Dermis microvascular lymphatic vessel endothelial cell (primary cell): ENCODE measurements at places on chromosomes 1 and 21. TPM values are rescaled to one million over a fixed set of nuclear protein-coding genes. Genes with fewer than 3 reads are reported as not detected.

The A3GALT2 gene
- not detected in 2 replicates for total RNA-seq

The NOS1AP gene
- total RNA-seq: 0.13 TPM in 2 replicates

The NUF2 gene
- 4.2 and 11.8 TPM in 2 replicates for total RNA-seq

The LENEP gene
- 0.13 and 0.38 TPM in 2 replicates for total RNA-seq

The SPRR2F gene
- not detected in 2 replicates for total RNA-seq

The TAS1R3 gene
- under 0.01 and 0.25 TPM in 2 replicates for total RNA-seq

The CA6 gene
- total RNA-seq: not detected in 2 replicates

The CACHD1 gene
- total RNA-seq: 2.8 and 4.4 TPM in 2 replicates

The DDR2 gene
- total RNA-seq: 2.1 and 10.8 TPM in 2 replicates

The C1orf94 gene
- not detected in 2 replicates for total RNA-seq
